ENCODE measurements at places on chromosomes 1 and 21. TPM values are rescaled to one million over a fixed set of nuclear protein-coding genes. Genes with fewer than 3 reads are reported as not detected.
A peak's percentile ranks its signal among the peaks of the same experiment; 100 is the strongest.

The SFN gene
- polyA plus RNA-seq, result 0.33 TPM

GRCh38 chr1:186194107-186194756 is 180.8 kb downstream of the TPR start:
- no peak for DNase-seq

GRCh38 chr21:45976701-45977311 is 4.8 kb upstream of the COL6A1 start:
- DNase-seq, result no peak

DNA sequence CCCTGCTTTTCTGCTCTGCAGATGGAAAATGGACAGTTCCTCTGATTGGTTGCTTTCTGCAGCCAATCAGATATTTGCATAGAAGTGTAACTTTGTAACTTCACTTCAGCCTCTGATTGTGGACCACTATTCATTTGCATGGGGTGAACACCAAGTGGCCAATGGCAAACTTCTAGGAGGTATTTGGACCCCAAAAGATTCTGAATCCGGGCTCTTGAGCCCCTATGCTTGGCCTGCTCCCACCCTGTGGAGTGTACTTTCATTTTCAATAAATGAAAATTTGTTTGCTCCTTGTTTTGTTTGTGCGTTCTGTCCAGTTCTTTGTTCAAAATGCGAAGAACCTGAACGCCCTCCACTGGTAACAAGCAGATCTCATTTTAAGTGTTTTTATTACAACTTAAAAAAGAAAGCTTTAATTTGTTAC is 6.4 kb upstream of the GSTM4 start:
- DNase-seq, result peak; percentile 71

The OR2L5 gene
- polyA plus RNA-seq, result not detected

The NTRK1 gene
- 0.58 TPM for polyA plus RNA-seq

- no peak for DNase-seq
These were observed 272.3 kb upstream of the ST6GALNAC5 start for GRCh38 chr1:76595024-76595423.

DNA sequence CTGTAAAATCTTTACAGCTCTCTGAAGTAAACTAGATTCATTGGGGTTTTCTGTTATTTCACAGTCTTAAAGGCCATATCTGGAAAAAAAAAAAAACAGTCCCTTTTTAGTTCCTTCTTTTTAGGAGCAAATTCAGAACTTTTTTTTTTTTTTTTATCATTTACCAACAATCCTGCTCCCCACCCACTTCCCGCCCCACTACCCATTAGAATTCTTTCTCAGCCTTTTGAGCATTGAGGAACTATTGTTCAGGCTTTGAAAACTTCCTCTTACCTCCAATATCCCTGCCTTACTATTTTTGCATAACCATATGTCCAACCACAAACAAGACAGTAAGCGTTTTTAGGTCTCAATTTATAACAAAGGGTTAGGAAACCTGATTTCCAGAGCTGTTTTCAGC is 330.1 kb downstream of the PLPP3 start:
- DNase-seq, result no peak

DNA sequence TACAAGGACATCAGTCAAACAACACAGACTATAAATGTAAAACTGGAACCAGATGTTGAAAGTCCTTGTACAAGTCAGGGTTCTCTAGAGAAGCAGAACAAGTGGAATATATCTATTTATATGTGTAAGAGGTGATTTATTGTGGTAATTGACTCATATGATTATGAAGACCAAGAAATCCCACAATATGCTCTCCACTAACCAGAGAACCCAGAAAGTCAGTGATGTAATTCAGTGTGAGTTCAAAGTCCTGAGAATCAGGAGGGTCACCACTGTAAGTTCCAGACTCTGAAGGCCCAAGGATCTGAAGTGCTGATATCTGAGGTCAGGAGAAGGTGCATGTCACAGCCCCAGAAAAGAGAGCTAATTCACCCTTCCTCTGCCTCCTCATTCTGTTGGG is 57.0 kb downstream of the LRRC53 start:
- DNase-seq, result no peak

The CCDC30 gene
- 3.3 TPM for polyA plus RNA-seq

The TNFAIP8L2 gene
- polyA plus RNA-seq, result 2.6 TPM

- DNase-seq, result no peak
These were observed 262.6 kb downstream of the ATG4C start for GRCh38 chr1:63046539-63046938.

GRCh38 chr1:11831945-11832725 is 15.4 kb downstream of the NPPA start:
- no peak for DNase-seq

The CASZ1 gene
- polyA plus RNA-seq, result 52.0 TPM

- DNase-seq, result no peak
These were observed 27.1 kb upstream of the RERE start for GRCh38 chr1:8844501-8845006.

- no peak for DNase-seq
These were observed 87.0 kb downstream of the GPR52 start for GRCh38 chr1:174534789-174535188.

- DNase-seq, result no peak
These were observed 425.9 kb upstream of the RUNX1 start for GRCh38 chr21:35475009-35475408.

- no peak for DNase-seq
These were observed 1.4 kb downstream of the MATN1 start for GRCh38 chr1:30721812-30722537.

GRCh38 chr1:147579934-147580537 is 38.7 kb downstream of the BCL9 start:
- DNase-seq, result no peak

DNA sequence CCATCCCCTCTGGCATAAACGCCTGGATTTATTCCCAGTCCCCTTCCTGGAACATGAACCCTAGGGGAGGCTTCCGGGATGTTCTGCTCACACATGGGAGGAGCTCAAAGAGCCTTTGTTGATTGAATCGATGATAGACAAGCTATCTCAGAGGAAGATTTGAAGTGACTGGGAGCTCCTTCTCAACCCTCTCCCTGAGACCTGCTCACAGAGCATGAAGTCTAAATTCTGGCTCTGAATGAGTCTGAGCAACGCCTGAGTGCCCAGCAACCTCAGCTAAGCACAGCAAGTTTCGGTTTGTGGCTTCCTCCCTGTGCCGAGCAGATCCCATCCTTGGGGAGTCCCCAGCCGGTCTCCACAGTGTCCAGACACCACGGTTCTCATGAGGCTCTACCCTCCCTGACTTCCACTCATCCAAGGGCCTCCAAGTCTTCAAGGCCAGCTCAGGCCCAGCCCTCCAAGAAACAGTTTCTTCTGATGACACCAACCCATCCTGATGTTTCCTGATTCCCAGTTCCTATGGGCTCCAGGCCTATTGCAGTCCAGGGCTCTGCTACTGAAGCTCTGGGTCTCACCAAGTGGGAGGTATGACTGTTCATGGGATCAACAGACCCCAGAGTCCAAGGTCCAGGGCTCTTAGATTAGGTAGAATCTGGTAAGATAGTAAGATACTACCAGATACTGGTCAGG is 190.8 kb downstream of the DYRK1A start:
- no peak for DNase-seq

- no peak for DNase-seq
These were observed 48.4 kb downstream of the USP48 start for GRCh38 chr1:21734526-21734925.

The OR2G6 gene
- not detected for polyA plus RNA-seq

DNA sequence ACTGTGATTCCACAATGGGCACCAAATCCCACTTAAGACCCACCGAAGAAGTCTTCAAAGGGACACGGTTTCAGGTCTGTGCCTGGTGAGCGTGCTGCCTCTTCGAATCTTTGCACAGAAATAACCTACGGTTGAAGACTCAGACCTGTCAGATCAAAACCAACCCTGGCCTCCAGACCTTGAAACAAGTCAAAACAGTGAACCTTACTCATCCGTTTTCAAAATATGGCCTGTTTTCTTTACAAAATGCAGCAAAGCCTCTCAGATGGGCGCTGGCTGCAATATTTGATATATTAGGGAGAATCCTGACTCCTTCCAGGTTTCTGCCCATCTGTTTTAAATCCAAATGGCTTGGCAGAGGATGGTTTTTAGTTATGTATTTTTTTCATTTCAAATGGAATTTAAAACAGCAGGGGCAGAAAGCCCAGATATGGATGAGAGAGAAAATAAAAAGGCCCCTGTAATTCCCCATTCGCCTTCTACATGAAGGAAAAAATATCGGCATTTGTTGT is 14.0 kb downstream of the JUN start:
- DNase-seq, result no peak

DNA sequence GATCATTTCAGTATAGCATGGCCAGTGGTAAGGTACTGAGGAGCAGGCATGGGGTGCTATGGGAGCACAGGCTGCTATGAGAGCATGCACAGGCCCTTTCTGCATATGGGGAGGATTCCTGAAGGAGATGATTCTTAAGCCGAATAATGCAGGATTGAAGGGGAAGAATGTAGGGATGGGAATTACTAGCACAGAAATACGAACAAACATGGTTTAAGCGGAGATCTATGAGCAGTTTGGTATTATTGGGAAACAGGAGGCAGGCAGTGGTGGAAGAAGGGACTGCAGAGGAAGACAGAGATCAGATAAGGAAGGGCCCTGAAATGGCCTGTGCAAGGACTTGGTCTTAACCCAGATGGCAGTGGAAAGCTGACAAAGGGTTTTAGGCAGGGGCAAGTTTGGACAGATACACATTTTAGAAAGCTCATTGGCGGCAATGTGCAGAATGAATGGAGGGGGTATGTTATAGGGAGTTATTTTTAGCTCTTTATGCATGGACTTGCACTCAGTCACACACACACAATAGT is 1.7 kb downstream of the OSCP1 start:
- DNase-seq, result no peak

The STIL gene
- 4.9 TPM for polyA plus RNA-seq

The EFHD2 gene
- 25.8 TPM for polyA plus RNA-seq

DNA sequence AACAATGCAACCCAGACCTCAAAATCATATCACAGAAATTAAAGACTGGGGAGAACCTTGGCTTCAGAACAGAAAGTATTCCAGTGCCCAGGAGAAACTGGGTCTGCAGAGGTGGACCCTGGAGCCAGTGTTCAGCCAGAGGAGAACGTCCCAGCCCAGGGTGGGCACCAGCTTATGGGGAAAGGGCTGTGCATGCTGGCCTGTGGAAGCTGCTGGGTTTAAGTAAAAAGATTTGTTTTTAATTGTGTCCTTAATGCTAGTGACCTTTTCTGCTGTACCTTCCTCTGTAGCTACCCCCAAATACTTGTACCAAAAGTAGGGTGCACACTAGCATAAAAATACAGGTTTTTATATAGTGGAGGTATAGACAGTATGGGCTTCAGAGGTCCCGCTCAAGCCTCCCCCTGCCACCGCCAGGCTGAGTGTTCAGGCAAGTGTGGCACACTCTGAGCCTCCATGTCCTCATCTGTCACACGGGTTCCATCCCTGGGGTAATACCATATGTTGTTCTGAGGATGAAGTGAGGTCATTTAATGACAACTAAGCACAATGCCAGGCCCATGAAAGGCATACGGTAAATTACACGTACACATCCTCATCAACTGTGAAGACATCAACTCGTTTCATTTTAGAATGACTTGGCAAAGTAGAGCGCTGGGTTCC is 47.0 kb downstream of the SLC37A1 start:
- DNase-seq, result no peak

GRCh38 chr1:39061951-39062350 is 35.8 kb downstream of the NDUFS5 start:
- DNase-seq, result no peak
